ENCODE measurements at places on chromosomes 2 and 18.

- DNase-seq = no peak
These were observed 114.2 kb upstream of the EML6 start for GRCh38 chr2:54609241-54609640.

GRCh38 chr2:224847961-224848850 is 132.0 kb upstream of the CCDC195 start:
- DNase-seq = peak; percentile 39

- no peak for DNase-seq
These were observed 172.2 kb downstream of the TMEM247 start for GRCh38 chr2:46651363-46652099.

DNA sequence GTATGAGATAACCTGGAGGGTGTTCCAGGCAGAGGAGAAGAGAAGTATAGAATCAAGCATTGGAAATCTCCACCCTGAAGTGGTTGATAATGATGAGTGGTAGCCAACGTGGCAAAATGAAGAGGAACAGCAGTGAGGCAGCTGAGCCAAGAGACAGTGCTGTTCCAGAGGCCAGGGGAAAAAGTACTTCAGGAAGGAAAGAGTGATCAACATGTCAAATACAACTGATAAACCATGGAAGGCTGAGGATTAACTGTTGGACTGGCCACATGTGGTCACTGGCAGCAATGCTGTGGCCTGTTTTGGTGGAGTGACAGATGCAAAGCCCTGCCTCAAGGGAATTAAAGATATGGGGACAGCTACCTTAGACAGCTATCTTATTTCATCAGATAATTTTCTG is 51.9 kb upstream of the RMP24 start:
- no peak for DNase-seq

- DNase-seq = peak; percentile 45
These were observed 57.6 kb downstream of the ATOH8 start for GRCh38 chr2:85811180-85812093.

DNA sequence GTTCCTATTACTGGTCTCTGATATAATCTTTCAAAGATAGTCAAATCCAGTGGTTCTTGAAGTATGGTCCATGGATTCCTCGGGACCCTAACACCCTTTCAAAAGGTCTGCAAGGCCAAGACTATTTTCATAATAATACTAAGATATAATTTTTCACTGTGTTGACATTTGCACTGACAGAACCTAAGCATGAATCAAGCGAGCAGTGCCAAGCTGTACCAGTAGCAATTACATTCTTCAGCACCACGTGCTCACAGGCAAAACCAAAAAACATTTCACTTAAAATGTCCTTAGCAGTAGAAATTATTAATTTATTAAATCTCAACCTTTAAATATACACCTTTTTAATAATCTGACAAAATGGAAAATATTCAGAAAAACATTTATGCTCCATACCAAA is 59.1 kb downstream of the EIF2AK3 start:
- DNase-seq = no peak

GRCh38 chr2:1748741-1749488 is 4.6 kb upstream of the PXDN start:
- DNase-seq = no peak
